ENCODE measurements at places on chromosomes 2 and 18.

GRCh38 chr2:240235811-240236210 is 95.4 kb upstream of the OTOS start:
- no peak for DNase-seq

GRCh38 chr2:1854729-1855547 is 110.6 kb upstream of the PXDN start:
- DNase-seq = no peak

GRCh38 chr2:174059178-174059883 is 94.2 kb upstream of the SP3 start:
- DNase-seq = no peak

- DNase-seq = no peak
These were observed 28.2 kb upstream of the IMPA2 start for GRCh38 chr18:11953113-11953512.

DNA sequence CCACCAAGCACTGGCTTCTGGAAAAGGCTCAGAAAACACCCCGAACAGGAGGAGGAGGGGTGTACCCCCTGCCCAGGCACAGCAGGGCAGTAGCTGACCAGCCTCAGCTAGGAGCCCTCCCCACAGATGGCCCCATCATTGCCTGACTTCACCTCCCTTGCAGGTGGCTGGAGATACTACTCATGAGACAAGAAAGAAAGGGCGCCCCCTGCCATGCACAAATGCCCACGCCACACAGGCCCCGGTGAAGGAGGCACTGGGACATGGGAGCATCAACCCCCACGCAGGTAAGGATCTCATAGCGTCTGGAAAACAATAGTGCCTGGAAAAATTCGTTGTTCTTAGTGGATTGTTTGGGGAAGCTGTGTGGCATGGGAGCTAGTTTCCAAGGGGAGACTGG is 240.6 kb downstream of the TFCP2L1 start:
- no peak for DNase-seq

- no peak for DNase-seq
These were observed 25.4 kb upstream of the MGAT5 start for GRCh38 chr2:134228493-134228903.

GRCh38 chr2:180890781-180891180 is 89.6 kb upstream of the UBE2E3 start:
- DNase-seq = no peak

- no peak for DNase-seq
These were observed 96.0 kb downstream of the HNMT start for GRCh38 chr2:138060301-138060635.

DNA sequence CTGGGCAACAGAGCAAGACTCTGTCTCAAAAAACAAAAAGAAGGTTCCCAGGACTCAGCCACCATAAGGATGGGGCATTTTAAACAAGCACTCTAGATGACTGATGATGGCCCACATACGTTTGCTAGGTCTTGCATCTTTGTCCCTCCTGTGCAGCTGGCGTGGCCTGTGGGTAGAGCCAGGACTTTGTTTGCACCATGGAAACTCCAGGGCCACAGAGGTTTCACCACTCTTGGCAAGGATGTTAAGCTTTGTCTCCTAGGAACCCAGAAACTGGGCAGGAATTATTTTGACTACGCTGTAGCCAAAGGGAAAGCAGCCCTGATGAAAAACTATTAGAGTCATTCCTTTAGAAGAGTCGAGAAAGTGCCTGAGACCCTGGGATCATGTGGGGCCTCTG is 75.3 kb upstream of the STPG4 start:
- DNase-seq = no peak

DNA sequence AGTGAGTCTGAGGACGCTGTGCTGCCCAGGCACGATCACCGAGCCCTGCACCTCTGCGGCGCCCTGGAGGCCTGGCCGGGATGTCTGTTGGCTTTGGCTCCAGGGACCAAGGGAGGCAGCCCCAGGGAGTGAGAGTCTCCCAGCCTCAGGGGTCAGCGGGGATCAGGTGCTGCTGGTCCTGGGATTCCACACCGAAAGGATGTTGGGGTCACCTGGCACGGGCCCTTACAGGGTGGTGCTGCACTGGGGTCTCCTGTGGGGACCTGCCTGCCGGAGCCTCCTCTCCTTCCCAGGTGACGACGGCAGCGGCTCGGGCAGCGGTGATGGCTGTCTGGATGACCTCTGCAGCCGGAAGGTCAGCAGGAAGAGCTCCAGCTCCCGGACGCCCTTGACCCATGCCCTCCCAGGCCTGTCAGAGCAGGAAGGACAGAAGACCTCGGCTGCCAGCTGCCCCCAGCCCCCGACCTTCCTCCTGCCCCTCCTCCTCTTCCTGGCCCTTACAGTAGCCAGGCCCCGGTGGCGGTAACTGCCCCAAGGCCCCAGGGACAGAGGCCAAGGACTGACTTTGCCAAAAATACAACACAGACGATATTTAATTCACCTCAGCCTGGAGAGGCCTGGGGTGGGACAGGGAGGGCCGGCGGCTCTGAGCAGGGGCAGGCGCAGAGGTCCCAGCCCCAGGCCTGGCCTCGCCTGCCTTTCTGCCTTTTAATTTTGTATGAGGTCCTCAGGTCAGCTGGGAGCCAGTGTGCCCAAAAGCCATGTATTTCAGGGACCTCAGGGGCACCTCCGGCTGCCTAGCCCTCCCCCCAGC is 30.5 kb downstream of the GPC1 start:
- DNase-seq = no peak

GRCh38 chr2:223319601-223320000 is 267.6 kb downstream of the KCNE4 start:
- DNase-seq = no peak

DNA sequence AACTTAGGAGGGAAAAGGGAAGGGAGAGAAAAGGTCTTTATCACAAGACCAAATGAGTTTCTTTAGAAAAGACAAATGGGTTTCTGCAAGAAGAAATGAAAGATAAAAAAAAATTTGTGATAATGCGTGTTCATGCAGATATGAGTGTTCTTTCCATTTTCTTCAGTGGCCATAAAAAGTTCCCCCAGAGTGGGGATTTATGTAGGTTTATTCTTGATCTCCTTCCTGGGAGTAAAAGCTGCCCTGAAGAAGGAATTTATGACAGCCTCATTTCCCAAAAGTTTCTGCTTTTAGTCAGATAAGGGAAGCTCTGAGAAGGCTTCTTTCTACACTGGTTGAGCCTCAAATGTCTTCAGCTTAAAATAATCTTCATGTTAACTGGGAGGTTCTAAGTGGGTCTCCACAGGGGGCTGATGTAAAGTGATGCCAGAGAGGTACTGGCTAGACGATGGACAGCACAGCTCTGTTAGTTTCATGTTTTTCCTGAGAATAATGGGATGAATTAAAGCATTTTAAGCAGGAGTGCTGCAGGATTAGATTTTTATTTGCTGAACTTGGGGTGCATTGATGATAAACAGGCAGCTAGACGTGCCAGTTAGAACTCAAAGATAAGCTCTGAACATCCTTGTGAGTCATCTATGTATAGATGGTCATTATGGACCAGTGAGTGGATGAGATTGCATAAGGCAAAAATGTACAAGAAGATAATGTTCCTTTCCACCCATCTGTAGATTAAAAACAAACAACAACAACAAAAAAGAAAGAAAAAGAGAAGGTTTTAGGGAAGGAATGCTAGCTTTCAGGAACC is 99.4 kb upstream of the MSH2 start:
- no peak for DNase-seq

DNA sequence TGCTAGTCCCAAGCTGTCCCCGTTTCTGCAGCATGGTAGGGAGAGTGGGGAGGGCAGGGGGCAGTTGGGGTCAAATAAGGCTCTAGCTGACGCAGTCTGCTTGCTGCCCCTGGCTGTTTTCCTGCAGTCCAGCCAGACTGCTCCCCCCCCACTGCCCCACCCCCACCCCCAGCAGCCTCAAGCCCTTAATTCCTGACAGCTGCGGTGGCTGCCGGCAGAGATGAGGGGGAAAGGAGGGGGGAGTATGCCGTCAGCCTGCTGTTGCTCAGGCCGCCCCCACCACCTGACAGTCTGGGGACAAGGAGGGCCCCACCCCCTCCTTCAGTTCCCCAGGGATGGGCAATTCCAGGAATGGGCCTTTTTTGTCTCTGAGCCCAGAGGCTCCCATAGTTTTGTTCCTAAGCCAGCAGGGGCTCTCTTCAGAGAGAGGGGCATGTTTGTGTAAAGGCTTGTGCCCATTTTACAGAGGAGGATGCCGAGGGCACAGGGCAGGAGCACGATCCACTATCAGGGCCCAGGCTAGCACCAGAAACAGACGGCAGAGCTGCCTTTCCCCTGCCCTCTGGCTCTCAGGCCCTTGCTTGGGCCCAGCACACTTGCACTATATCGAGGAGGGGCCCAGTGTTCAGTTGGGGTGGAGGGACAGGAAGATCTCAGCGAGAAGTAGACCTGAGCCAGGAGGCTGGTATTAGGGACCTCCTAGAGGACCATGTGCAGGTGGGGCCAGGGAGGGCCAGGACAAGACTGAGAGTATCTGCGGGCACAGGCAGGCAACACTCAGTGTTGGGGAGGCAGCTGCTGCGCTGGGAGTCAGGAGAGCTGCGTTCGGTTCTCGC is 1.5 kb upstream of the WNT10A start:
- DNase-seq = no peak

- no peak for DNase-seq
These were observed 104.4 kb downstream of the CTIF start for GRCh38 chr18:48643262-48643661.

- DNase-seq = no peak
These were observed 18.0 kb downstream of the SFXN5 start for GRCh38 chr2:73053316-73054114.

DNA sequence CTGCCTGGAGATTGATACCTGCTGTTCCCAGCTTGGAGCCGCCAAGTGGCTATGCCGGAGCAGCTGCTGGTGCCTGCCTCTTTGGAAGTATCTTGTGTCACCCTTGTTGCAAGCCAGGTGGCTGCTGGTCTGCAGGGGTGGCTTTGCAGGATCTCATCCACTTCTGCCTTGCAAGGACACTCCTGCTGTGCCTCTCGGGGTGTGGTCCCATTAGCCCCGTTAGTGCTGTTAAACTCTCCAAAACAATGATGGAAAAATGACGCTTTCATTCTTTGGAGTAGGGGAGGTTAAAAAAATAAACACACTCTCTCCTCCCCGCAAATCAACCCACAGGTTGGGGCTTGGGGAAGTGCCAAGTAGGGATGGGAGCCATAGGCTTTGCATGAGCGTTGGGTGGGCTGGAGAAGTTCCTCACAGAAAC is 352.8 kb downstream of the RNF144A start:
- no peak for DNase-seq

- no peak for DNase-seq
These were observed 1.1 kb downstream of the LRATD1 start for GRCh38 chr2:14633461-14634181.

- no peak for DNase-seq
These were observed 38.4 kb downstream of the CAPN13 start for GRCh38 chr2:30768708-30769480.

DNA sequence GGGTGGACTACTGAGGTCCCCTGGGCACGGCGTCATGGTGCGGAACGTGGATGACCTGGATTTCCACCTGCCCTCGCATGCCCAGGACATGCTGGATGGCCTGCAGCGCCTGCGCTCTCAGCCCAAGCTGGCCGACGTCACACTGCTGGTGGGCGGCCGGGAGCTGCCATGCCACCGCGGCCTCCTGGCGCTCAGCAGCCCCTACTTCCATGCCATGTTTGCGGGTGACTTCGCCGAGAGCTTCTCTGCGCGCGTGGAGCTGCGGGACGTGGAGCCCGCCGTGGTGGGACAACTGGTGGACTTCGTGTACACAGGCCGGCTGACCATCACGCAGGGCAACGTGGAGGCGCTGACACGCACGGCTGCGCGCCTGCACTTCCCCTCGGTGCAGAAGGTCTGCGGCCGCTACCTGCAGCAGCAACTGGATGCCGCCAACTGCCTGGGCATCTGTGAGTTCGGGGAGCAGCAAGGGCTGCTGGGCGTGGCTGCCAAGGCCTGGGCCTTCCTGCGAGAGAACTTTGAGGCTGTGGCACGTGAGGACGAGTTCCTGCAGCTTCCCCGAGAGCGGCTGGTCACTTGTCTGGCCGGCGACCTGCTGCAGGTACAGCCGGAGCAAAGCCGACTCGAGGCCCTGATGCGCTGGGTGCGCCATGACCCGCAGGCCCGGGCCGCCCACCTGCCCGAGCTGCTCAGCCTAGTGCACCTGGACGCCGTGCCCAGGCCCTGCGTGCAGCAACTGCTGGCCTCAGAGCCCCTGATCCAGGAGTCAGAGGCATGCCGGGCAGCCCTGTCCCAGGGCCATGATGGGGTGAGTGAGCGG is 2.5 kb downstream of the KLHL30 start:
- no peak for DNase-seq

GRCh38 chr2:27212626-27213471 is 781 bp upstream of the SLC5A6 start:
- no peak for DNase-seq

GRCh38 chr18:77198663-77199062 is 51.0 kb upstream of the GALR1 start:
- no peak for DNase-seq

- no peak for DNase-seq
These were observed at the start of gene CDH7 for GRCh38 chr18:65750389-65751154. TSS of gene CDH7 (plus strand) at chr18:65751012. CDS start at chr18:65762843, 11,831 bp downstream.

- no peak for DNase-seq
These were observed 1159.0 kb downstream of the RPIA start for GRCh38 chr2:89850481-89850880.

DNA sequence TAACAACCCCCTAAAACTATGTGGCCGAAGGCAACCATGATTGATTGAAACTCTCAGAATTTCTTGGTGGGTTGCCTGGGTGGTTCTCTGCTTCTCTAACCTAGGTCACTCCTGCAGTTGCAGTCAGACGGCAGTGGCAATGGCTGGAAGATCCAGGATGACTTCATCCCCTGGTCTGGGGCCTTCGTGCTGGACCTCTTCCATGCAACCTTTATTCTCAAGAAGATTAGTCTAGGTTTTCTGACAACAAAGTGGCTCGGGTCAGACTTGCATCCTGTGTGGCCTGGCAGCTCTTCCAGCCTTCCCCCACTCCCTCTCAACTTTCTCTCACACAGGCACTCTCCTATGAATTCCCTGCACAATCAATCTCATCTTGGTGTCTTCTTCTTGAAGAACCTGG is 76.4 kb downstream of the METTL4 start:
- no peak for DNase-seq

- DNase-seq = peak; percentile 5
These were observed 24.5 kb downstream of the CRACDL start for GRCh38 chr2:98911376-98912154.

GRCh38 chr2:37564356-37564755 is 107.1 kb downstream of the CDC42EP3 start:
- DNase-seq = no peak

DNA sequence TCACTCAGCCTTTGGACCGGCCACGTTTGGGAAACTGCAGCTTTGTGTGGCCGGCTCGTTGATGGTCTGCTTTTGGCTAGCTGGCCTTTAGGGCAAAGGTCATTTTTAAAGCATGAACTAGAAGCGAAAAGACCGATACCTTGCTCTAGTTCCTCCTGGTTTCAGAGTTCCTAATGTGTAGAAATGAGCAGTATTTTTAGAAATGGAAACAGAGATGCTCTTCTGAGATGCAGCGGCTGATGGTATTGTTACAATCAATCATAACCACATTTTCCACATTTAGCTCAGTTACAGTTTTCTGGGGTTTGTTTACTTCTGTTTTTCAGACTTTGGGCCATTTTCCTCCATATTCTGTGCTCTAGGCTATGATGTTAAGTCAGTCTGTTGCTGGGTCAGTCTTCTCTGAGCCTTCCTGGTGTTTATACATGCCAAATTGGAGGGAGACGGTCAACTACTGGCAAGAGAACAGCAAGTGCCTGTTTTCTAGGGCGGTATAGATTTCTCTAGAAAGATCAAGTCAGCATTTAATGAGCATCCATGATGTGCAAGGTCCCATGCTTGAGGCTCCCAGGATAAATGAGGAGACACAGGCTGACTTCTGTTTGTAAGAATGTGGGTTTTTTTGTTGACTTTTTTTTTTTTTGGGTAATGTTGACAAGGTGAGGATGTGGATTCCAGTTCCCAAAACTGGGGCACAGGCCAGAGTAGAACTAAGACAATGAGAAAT is 28.0 kb downstream of the RNF144A start:
- no peak for DNase-seq

Data from stimulated activated CD8-positive, alpha-beta memory T cell treated with anti-CD3 and anti-CD28 coated beads, Interleukin-7, amount 100 ng/mL, for 48 hours (primary cell).